ENCODE measurements at places on chromosomes 7 and 10.
A peak's percentile ranks its signal among the peaks of the same experiment; 100 is the strongest.

- DNase-seq = no peak
These were observed 99.1 kb upstream of the PDGFA start for GRCh38 chr7:618539-619367.

- no peak for DNase-seq
These were observed 46.0 kb upstream of the ADAM12 start for GRCh38 chr10:126434235-126434634.

GRCh38 chr10:110163192-110163773 is 44.1 kb upstream of the MXI1 start:
- no peak for DNase-seq

DNA sequence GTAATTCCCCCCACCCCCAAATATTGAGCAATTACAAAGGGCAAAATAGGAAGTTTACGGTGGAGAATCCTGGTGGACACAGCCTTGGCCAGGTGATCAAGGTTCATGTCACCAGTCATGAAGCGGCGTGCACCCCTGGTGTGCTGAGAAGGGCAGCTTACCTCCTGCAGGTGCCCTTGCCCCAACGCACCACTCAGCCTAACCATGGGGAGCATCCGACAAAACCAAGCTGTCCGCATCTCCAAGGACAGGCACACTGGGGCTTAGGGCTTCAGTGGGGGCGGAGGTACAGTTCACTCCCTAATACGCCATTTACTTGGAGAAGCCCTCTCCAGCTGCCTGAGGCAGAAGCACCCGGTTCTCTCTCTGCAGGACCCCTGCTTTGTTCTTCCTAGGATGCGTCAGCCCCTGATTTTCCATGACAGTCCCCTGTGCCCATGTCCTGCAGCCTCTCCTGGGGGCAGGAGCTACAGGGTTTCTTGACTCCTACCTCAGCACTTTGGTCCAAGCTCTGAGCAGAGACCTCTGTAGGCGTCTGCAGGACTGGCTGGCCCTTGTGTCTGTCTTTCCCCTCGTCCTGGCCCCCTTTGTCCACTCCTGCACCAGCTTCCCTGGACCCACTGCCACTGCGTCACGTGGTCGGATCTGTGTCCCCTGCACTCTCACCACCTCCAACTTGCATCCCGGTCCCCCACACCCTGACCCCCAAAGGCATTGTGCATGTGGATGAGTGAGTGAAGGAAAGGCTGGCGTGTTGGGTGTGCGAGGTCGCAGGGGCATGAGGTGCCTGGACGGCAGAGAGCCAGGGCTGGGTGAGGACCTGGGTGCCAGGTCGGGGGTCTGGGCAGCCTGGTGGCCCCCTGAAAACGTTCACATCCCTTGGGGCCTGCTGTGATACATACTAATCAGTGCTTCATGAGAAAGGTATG is 113.7 kb downstream of the LHPP start:
- no peak for DNase-seq

- DNase-seq = peak; percentile 85
These were observed 245.9 kb downstream of the KCNMA1 start for GRCh38 chr10:77391605-77392235.

DNA sequence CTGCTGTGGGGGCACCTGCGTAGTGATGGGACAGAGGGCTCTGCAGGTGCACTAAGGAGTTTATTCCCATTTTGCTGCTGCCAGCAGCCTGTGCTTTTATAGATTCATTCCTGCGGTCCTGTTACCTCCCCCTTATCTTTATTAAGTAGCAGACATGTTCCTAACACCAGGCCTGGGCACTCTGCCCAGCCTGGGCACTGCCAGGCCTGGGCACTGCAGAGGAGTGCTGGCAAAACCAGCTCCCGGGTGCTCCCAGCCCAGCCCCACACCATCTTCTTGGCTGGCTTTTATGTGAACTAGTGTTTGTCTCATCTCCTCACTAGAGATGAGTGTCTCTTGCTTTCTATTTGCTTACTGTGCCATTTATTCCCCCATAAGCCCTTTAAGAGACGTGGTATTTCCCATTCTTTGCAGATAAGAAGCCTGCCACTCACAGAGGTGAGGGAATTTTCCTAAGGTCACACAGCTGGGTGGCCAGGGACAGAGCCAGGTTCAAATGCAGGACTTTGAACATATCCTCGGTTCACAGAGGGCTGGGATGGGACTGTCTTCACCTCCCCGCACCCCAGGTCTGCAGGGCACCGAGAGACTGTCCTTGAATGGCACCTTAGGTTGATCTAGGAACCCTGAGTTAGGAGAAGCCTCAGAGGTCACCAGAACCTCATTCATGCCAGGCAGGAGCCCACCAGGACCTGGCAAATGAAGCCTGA is 14.6 kb upstream of the DRGX start:
- DNase-seq = no peak

DNA sequence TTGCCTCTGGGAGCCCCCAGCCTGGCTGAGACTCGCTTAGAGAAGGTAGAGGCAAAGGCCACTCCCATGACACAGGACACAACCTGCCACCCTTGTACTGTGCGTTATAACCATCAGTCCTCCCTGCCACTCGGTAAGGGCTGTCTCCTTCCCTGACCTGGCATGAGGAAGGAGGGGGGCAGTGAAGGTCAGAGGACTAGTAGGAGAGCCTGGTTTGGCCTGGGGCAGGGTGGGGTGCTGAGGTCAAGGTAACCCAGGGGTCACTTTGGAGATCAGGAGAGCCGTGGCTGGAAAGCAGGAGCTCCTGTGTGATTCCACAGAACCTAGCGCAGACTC is 6.9 kb upstream of the TNRC18 start:
- DNase-seq = no peak

GRCh38 chr10:30999070-30999712 is 32.5 kb downstream of the ZNF438 start:
- DNase-seq = peak; percentile 76

- DNase-seq = no peak
These were observed 294.4 kb upstream of the NPVF start for GRCh38 chr7:25522727-25523126.

GRCh38 chr7:50599385-50599784 is 34.2 kb upstream of the DDC start:
- no peak for DNase-seq

DNA sequence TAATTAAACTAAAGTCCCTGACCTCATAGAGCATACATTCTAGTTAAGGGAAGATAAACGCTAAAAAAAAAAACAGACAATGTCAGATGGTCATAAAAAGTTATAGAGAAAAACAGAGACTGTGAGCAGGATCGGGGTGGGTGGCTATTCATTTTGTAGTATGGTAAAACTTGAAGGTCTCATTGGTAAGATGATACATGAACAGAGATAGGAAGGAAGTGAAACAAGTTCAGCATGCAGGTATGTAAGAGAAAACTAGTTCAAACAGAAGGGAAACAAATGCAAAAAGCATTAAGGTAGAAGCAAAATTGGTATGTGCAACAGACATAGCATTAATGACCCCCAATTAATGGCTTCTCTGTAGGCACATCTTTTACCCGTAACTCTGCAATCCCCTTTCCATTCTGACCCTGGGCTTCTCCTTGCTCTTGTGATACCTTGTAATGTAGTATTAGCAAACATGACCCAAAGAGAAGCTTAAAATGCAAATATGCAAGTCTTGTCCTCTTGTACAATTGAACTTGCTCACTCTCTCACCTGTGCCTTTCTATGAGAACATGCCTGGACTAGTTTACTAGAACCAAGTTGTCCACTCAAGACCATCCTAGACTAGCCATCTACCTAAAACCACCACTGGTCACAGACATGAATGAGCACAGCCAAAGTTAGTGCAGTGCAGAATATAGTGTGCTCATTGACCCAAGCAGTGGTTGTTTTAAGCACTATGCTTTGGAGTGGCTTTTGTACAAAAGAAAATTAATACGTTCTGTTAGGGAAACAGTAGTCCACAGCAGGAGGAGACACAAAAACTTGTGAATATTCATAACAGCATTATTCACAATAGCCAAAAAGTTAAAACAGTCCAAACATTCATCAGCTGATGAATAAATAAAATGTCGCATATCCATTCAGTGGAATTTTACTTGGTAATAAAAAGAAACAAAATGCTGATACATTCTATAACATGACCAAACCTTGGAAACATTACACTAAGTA is 57.0 kb downstream of the BRAF start:
- DNase-seq = no peak

DNA sequence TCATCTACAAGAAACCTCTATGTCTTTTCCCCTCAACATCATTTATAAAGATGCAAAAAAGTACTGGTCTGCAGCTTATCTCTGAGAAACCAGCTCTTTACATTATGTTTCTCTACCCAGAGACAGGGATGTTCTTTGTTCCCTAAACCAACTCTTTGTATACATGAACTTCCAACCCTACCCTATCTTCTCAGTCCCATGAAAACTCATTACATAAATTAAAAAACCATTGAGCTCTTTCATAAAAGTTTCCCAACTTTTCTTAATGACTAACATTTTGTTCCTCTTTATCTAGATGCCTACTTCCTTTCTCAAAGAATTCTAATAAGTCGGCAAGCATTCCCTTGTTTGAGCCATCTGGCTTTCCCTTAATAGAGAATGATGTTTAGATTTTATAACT is 192.8 kb upstream of the AGK start:
- no peak for DNase-seq

- DNase-seq = peak; percentile 6
These were observed 91.9 kb upstream of the NPY start for GRCh38 chr7:24192053-24192452.

DNA sequence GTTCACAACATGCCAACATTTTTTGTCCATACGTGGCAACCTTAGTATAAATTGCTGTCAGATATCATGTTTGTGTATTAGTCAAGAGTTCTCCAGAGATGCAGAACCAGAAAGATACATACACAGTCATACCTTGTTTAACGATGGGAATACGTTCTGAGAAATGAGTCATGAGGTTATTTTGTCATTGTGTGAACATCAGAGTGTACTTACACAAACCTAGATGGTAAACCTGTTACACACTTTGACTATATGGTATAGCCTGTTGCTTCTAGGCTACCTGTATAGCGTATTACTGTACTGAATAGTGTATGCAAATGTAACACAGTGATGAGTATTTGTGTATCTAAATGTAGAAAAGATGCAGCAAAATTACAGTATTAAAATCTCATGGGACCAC is 22.3 kb downstream of the ZNF518A start:
- DNase-seq = no peak

GRCh38 chr10:131656431-131656841 is 244.4 kb upstream of the PPP2R2D start:
- no peak for DNase-seq

- peak; percentile 6 for DNase-seq
These were observed 148.9 kb downstream of the ZEB1 start for GRCh38 chr10:31467791-31468535.

DNA sequence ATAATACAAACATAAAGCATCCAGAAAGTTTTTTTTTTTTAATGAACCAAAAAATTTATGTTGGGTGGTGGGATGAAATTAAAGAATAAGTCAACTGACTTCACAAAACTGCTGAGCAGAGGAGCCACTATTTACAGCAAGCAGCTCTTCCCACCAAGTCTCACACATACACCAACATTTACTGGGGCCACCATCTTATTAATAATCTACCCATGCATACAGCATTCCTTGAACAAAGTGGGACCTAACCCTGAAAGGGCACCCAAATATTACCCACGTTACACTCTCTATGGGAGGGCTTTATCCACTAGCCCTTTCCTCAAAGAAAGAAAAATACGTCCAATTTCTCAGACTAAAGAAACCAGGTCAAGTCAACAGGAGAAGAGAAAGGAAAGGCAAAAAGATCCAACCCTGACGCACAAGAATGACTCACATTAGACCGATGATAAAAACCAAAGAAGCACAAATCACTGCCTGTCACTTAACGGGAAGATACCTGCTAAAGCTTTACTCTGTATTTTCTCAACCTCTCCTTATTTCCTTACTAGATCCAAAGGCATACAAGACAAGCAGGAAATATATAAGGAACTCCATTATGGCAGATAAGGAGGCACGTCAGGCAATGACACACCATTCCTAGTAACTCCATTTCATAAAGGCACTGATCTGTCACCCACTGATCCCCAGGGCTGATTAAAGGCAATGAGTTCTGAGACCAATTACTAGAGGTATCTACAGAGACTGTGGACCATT is 141.8 kb upstream of the ASAH2 start:
- no peak for DNase-seq

GRCh38 chr10:107577221-107577620 is 412.7 kb upstream of the SORCS1 start:
- no peak for DNase-seq

GRCh38 chr7:71498381-71498780 is 366.4 kb downstream of the GALNT17 start:
- DNase-seq = no peak

DNA sequence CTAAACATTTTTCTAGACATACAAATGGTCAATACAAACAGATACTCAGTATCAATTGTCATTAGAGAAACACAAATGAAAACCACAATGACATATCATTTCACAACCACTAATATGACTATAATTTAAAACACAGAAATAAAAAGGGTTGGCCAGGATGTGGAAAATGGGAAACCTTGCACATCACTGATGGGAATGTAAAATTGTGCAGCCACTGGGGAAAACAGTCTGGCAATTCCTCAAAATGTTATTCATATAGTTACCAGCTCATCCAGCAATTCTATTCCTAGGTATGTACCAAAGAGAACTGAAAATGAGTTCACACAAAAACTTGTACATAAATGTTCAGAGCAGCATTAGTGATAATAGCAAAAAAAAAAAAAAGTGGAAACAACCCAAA is 106.1 kb upstream of the LRRTM3 start:
- DNase-seq = no peak

- DNase-seq = no peak
These were observed 147.3 kb upstream of the VSTM2A start for GRCh38 chr7:54394834-54395233.

DNA sequence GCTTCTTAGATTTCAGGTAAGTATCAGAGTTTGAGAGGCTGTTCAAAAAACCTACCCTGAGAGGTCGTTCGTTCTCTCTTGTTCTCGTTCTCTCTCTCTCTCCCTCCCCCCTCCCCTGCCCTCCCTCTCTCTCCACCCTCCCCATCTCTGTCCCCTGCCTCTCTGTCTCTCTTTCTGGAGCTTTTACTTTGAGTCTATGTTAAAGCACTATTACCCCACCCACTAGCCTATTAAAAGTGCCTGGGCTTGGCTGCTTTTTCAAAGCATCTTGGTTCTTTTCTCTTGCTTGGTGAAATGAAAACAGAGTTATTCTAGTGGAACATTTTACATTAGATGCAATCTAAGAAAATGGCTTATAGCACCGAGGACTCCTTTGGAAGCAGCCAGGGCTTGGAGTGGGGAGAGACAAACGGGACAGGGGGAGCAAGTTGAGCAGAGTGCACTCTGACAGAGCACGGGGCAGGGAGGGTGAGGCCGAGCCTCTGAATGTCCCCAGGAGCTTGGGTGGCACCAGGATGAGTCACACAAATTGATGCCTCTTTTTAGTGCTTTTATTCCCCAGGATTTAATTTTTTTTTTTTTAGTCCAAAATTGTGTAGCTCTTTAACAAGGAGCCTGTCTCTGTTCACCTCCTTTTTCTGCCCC is 134.3 kb downstream of the CFAP58 start:
- no peak for DNase-seq

All from fibroblast of gingiva (primary cell).